Right lung (tissue), 10 donors: ENCODE measurements at places on chromosomes 6 and 20.

GRCh38 chr20:63814891-63815614 lies 16.0 kb downstream of the ZBTB46 start:
- no peak for DNase-seq

GRCh38 chr20:11234608-11235007 lies 560.8 kb upstream of the JAG1 start:
- DNase-seq: no peak

DNA sequence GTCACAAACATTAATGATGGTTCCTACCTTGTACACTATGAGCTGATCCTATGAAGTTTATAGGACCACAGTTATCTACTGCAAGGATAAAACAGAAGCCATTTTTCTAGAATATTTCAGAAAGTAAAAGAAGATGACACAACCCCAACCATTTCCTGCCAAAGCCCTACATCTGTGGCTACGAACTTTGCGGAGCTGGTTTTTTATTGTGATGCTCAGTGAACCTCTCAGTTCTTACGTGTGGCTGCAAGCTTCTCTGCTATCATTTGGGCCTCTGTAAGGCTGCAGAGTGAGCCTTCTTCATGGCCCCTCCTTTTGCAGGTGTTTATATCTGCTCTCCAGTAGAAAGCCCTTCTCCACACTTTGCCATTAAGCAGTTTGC lies 17.8 kb upstream of the TAGAP start:
- DNase-seq: no peak

DNA sequence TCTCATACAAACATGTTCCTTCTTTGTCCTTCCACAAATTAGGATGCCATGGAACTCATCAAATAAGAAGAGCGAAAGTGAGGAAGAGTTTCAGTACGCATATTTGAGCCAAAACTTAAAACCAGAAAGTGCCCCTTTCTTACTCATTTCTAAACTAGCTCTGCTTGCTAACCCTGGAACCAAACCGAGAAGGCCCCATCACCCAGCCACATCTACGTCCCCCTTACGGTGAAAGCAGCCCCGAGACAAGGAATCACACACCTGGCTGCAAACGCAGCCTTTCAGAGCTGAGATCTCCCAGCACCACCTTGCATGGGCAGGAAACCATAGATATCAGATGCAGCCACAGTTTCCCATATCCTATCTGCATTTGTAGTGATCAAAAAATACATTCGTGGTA lies 28.5 kb downstream of the TRERF1 start:
- no peak for DNase-seq

DNA sequence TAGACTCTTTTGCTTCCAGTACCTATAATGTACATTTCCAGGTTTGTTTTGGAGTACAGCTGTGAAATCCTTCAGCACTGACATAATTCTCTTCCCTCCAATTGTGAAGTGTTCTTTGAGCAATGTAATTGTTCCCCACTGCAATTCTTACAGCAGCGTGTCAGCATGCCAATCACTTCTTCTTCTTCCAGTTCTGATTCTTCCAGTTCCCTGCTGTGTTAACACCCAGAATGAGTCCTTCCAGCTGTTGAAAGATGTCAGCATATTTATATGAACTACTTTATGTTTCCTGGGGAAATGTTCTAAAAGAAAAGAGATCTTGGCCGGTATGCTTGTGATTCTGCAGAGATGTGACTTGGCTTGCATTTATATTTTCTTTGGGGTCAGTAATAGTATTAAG lies 213.9 kb downstream of the UNC5CL start:
- peak; percentile 38 for DNase-seq

DNA sequence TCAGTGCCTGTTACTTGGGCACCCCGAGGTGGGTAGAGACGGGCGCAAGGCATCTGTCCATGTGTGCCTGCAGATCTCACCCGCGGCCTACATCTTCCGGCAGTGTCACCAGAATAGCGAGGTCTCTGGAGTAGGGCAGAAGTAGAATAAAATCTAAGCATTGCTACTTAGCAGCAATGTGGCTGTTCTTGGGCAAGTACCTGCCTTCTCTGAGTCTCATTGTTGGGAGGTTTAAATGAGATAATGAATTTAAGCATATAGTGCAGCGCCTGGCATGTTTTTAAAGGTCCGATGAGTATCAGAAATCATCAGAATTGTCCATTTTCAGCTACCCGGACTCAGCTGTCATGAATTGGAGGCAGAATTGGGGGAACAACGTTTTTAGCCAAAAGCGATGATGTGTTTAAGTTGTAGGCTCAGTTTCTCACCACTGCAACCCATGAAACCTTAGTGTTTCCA lies 800 bp downstream of the ABCC10 start:
- no peak for DNase-seq

DNA sequence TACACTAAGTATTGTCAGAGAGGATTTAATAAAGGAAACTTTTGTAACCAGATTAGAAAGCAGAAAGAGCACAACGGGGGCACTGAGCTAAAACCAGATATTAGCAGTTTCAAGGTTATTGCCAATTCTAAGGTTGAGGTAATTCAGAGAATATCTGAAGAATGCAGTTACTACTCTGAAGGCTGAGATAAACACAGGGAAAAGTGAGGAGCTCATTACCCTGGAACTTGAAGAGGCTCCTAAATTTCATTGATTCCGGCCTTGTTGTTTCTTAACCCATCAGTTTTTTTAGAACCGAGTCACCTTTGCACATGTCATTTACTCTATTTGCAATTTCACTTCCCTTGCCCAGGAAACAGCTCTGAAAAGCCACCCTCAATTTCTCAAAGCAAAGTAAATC lies 72.4 kb upstream of the BTBD3 start:
- DNase-seq: no peak

GRCh38 chr6:135189344-135189743 lies 8.2 kb downstream of the MYB start:
- DNase-seq: no peak

DNA sequence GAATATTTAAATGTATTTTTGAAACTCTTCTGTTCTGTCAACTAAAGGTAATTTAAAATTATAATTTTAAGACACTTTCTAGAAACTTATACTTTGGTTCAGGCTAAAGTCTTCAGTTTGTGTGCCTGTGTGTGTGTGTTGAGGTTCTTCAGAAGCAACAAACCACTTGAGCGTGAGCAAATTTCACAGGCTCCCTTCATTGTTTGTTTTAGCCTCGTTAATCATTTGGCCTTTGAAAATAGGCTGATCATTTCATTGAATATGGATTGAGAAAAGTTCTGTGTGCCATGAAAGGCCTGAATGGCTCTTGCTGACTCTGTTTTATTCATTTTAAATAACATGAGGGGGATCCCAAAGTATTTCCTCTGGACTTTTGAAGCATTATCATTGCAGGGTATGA lies 420.1 kb downstream of the CDKAL1 start:
- DNase-seq: no peak

DNA sequence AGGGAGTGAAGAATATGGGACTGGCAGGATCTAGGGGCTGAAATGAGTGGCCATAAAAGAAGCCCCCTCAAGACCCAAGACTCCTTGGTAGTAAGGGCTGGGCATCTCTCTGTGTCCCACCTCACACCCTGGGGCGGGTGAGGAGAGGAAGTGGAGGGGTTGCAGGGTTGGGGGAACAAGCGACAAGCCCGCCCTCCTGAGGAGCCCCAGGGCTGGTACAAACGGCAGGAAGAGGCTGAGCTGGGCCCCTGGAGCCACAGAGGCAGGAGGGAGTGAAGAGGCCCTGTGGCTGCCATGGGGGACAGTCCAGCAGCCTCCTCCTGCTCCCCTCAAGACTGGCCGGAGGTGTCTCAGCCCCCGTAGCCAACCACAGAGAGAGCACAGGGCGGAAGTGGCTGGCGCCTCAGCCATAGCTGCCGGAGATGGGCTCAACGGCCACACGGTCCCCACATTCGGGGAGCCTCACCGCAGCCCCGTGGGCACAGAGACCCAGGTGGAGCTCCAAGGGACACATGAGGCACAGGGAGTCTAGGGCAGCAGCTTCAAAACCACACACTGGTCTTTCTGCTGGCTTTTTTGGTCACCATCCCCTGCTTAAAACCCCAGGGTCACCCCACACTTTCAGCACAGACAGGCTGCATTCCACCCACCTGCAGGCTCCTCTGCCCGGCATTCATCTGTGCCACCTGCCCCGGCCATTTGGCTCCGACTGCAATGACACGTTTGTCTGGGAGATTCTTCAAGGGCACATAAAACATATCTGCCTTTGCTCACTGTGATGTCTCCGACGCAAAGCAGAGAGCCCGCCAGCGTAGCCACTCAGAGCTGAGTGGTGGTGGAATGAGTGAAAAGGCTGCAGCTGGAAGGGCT lies 524 bp downstream of the C20orf203 start:
- DNase-seq: no peak

DNA sequence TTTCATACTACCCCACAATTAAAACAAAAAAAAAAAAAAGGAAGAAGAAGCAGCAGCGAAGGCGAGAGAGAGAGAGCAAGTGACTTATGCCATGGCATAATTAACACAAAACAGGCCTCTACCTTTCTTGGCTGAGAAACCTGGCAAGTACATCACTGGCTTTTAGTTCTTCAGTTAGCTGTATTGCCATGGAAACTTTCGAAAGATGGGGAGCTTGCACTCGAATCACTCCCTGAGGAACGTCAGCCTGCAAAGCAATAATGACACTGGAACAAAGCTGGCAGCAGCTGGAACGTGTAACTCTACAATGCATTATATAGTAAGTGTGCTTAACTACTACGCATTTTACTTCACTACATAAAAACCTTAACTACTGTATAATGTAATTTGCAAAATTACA lies 126.1 kb downstream of the ARHGAP18 start:
- peak; percentile 30 for DNase-seq

DNA sequence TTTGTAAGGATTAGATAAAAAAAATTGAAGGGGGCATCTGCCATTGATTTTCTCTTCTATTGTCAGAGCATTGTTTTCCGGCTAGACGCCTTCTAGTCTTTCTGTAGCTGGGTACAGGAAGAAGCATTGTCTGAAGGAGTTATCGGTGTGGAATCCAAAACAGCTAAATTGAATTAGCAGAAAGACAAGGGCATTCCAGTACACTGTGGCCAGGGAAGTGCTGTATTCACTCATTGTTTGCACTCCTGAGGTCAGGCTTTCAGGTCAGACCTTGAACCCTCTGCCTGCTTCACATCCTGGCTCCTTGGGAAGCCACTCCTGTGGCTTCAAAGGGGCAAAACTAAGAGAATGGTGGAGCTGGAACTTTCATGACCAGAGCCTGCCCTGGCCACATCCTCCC lies 81.1 kb upstream of the SNAP25 start:
- no peak for DNase-seq

DNA sequence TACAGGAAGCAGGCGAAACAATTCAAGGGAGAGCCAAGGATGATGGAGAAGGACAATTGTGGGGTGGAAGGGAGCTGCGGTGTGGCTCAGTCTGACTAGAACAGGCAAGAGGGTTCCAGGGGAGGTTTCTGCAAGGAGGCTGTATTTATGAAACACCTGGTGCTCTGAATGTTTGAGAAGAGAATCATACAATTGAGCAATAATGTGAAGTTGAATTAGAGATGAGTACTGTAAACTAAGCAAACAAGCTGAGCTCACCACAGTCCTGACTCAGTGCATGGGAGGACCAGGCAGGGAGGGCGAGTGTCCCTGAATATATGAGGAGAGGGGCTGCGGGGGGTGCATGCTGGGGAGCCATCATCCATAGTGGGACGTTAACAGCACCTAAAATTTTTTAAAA lies 279.7 kb downstream of the KIF16B start:
- no peak for DNase-seq

DNA sequence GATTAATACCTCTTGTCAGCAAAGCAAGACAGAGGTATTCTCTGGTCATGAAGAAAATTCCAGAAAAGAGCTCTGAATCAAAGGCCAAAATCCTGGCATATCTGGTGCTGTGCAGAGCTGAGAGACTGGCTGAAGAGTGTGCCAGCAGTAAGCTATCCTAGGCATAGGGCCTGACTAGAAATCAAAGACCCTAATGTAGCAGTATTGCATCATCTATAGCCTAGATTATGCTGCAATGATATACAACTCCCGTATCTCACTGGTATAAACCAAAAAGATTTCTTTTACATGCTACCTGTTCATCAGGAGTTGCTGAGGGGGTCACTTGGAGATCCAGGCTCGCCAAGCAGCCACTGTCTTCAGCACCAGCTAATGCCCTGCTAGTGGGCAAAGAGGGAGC lies 30.9 kb upstream of the TRIM39 start:
- DNase-seq: no peak

DNA sequence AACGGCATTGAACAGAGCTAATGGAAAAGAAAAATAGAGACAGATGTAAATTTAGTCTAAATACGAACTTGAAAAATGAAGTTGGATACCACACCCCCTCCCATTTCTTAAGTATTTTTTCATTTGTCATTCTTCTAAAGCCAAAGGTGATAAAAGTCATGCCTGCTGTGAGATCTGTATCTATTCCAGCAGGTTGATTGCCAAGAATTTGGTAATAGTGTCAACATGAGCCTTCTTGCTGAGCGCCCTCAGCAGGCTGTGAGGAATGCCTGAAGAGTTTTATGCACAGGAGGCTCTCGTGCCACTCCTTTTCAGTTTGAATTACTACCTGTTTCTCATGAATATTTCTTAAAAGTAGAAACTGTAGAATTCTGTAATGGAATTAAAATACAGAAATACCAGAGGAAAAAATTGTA lies 165.4 kb downstream of the QKI start:
- no peak for DNase-seq

GRCh38 chr6:146267447-146267846 lies 238.6 kb downstream of the GRM1 start:
- DNase-seq: no peak

- DNase-seq: no peak
Observed at GRCh38 chr6:132251711-132252110, 149.6 kb downstream of the MOXD1 start.

DNA sequence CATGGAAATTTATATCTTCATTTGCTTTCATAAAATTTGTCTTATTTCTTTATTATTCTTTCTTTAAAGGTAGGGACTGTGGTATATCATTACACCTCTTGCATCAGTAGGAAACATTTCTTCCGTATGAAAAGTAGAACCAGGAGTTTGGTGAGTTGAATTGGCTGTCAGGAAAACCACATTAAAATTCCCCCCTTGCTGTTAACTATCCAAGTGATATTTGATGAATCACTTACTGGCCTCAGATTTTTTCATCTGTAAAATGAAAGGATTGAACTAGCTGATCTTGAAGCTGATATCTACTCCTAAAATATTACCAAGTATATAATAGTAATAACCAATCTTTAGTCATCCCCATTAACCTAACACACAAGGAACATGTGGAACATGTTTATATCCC lies 460.9 kb downstream of the GJA1 start:
- no peak for DNase-seq

- no peak for DNase-seq
Observed at GRCh38 chr6:71194724-71195123, 93.9 kb upstream of the OGFRL1 start.

DNA sequence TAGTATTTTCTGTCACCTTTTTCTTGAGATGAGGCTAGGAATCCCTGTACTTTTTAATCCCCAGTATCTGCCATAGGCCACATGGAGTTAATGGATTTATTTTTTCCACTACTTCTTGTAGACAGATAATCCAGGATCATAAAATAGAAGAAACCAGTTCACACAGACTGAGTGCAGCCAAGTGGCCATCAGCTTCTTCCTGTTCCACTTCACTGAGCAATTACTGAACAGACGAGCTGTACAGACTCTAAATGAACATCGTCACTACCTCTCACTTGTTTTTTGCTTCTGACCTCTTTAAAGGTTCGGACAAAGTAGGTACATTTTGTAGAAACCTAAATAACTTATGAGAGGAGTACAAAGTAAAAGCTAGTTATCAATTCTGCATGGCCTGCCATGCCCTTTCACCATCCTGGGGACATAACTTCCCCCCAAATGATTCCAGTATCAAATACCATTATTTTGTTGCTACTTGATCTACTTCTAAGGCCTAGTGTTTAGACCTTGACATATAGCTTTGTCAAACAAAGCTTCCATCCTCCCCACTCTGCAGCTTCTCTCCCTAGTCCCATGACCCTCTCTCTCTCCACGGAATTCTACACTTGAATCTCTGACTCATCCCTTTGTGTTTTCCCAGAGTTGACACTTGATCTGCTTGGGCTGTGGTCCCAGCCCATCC lies 34.4 kb upstream of the ARHGAP18 start:
- no peak for DNase-seq
